ENCODE measurements at places on chromosomes 12 and 14.

GRCh38 chr12:48956279-48957140, 777 bp downstream of the ARF3 start:
- no peak for DNase-seq

DNA sequence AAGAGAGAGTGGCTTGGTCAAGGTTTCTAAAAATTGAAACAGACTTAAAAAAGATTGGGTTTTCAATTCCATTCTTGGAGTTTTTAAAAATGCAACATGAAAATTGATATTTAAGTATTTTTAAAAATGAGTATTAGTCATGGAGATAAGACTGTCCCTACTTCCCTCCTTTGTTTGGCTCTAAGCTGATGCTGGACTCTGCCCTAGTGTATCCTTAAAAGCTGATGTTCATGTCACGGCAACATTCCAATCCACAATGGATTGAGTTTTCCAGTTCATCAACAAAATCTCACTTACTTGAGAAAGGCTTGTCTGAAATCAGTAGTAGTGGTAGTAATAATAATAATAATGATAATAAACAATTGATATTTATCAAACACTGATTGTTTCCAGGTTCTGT, 119.0 kb upstream of the SLC38A2 start:
- DNase-seq, result no peak

- no peak for DNase-seq
These were observed 509.1 kb downstream of the PCNX1 start for GRCh38 chr14:71416392-71416791.

- DNase-seq, result no peak
These were observed 231.2 kb downstream of the CHST11 start for GRCh38 chr12:104687823-104688573.

- DNase-seq, result no peak
These were observed 9.1 kb upstream of the HOXC13 start for GRCh38 chr12:53929527-53929926.

- DNase-seq, result no peak
These were observed 7.2 kb downstream of the HSP90AA1 start for GRCh38 chr14:102079700-102079979.

- peak; percentile 65 for DNase-seq
These were observed 55.3 kb downstream of the RIN3 start for GRCh38 chr14:92568621-92569479.

GRCh38 chr12:89051065-89051677, 301.1 kb downstream of the DUSP6 start:
- peak; percentile 52 for DNase-seq

GRCh38 chr12:65335021-65335714, 56.7 kb downstream of the MSRB3 start:
- DNase-seq, result no peak

DNA sequence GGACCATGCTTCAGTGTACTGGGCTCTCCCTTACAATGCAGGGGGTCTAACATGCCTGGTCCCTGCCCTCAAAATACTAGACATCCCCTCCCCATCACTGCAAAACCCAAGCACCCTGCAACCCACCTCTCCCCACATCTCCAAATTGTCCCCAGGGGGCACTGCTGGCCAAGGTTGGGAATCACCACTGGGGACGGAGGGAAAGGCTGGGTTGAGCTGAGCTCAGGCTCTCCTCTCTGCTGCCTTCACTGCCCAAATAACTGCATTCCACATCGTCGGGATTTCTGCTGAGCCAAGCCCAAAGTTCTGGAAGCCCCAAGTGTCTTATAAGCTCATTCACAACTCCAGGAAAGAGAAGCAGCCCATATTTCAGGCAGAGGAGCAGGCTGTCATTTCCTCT, 69.6 kb downstream of the NT5DC3 start:
- peak; percentile 19 for DNase-seq

- DNase-seq, result no peak
These were observed 17.1 kb upstream of the NAV3 start for GRCh38 chr12:77813558-77813957.
